ENCODE measurements at places on chromosomes 12 and 14.
A peak's percentile ranks its signal among the peaks of the same experiment; 100 is the strongest.

GRCh38 chr12:125228519-125229260 lies 163.5 kb downstream of the AACS start:
- no peak for DNase-seq

GRCh38 chr14:22084393-22085281 lies 411.0 kb upstream of the OR4E1 start:
- DNase-seq: no peak

DNA sequence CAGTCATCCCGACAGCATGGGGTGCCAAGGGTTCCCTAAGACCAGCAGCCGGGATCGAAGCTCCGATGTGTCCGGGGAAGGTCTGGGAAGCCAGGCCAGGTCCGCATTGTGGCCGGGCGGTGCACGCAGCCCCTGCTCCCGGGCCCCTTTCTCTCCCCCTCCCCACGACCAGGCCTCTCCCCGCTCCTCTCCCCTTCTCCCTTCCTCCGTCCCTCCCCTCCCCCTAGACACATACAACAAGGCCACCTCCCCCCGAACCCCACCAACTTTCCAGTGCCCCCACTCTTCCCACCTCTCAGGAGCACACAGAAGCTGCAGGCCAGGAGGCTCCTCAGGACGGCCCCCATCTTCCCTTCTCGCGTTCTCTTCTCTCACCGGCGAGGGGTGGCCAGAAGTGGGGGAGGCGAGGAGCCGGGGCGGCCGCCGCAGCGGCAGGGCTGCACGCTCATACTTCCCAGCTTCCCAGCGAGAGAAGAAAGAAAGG lies 413 bp downstream of the LRP6 start:
- no peak for DNase-seq

GRCh38 chr14:64928239-64929013 lies 14.1 kb downstream of the GPX2 start:
- no peak for DNase-seq

DNA sequence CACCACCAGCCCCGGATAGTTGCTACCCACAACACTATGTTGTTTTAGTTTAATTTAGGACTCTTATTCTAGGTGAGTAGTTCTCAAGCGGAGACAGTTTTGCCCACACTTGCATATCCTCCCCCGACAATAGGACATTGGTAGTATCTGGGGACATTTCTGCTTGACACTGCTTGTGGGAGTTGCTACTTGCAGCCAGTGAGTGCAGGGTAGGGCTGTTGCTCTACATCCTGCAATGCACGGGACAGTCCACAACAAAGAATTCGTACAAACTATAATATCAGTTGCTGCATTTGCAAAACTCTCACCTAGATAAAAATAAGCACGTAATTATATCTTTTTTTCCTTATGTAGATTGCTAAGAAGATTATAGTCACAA lies 111.8 kb upstream of the DNM1L start:
- peak; percentile 10 for DNase-seq

DNA sequence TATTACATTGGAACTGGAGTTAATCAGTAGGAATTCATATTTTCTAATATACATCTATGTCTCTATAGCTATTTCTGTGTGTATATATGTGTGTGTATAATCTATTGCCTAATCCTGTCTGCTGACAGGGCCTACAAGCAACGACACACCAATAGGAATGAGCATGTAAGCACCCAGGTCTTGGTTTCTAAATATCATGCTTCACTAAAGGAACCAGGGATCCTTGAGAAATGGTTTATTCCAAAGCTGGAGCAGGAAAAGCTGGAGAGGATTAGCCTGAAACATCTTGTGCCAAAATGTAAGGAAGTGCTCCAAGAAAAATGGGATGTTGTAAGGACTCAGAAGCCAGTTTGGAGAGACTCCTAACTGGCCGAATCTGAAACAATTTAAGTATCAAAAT lies 29.3 kb upstream of the LGALS3 start:
- DNase-seq: no peak

DNA sequence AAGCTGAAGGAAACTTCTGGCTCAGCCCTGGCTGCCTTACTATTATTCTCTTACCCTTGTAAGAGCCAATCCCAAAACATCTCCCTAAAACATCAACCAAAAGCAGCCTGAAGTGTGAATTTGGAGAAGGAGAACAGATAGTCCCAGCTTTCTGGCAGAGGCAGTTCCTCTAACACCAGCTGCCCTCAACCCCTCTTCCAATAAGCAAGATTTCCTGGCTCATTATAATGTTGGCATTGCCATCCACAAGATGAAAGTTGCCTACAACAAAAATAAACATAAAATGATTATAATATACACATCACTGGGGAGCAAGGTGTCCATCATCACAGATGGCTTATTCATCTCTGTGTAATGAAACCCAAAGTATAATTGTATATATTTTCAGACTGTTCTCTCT lies 352.5 kb upstream of the CCDC196 start:
- DNase-seq: no peak

DNA sequence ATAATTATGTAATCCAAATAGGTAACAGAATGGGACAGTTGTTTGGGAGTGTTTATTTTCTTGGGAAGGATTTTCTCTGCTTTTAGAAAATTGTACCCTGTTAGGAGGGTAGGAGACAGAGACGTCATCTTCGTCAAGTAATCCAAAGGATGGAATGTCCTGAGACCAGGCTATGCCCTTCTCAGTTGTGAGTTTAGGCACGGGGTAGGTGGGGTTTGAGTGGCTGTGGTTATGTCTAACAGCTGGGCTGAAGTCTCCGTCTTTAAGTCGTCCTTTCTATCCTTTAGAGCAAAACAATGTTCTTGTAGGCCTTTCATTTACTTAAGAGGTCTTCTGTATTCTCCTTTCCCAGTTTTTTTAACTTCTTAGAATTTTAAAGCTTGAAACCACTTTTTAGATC lies 5.7 kb downstream of the SOCS2 start:
- DNase-seq: no peak

GRCh38 chr12:53740130-53740491 lies 11.7 kb downstream of the CISTR start:
- DNase-seq: no peak

- DNase-seq: no peak
Observed at GRCh38 chr14:68662392-68662791, 130.5 kb downstream of the ZFP36L1 start.

DNA sequence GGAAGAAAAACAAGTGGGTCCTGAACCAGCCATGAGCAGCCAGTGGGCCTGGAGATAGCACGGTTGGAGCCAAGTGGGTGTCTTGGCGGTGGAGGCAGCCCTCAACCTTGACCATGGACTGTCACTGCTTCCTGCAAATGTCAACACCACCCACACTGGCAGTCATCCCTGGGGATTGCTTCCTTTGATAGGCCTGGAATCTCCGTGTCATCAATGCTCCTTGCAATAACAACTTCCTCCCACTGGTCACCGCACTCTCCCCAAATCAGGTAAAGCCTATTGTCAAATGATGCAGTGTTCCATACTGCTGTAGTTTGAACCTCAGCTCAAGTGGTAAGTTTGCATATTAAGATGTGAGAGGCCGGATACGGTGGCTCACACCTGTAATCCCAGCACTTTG lies 129.1 kb downstream of the NTF3 start:
- DNase-seq: no peak

GRCh38 chr14:99660006-99660566 lies 15.2 kb downstream of the HHIPL1 start:
- no peak for DNase-seq

- no peak for DNase-seq
Observed at GRCh38 chr14:74858022-74858421, 17.9 kb downstream of the PROX2 start.
